ENCODE measurements at places on chromosomes 11 and 22.

- no peak for DNase-seq
Observed at GRCh38 chr22:27670701-27671412, 130.7 kb downstream of the MN1 start.

DNA sequence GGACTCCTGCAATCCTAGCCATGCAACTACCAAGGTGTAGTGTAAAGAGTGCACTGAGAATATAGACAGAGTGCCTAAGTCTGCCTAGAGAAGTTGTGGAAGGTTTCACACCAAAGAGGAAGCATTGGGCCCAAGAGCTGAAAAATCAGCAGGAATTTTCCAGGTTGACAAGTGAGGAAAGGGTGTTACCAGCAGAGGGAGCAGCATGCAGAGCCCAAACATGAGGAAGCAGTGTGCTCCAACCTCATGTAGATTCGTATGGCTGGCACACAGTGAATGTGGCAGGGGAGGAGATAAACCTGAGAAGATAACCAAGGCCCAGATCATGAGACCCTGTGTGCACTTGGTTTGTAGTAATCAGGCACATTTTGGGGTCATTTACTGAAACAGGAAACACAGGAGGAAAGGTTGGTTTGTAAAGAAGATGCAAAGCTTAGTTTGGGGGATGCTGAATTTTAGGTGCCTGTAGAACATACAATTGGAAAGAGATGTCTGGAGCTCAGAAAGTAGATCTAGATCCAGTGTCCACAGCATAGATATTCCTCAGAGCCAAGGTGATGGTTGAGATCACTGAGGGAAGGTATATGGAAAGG, 1.7 kb downstream of the HPX start:
- DNase-seq: no peak

DNA sequence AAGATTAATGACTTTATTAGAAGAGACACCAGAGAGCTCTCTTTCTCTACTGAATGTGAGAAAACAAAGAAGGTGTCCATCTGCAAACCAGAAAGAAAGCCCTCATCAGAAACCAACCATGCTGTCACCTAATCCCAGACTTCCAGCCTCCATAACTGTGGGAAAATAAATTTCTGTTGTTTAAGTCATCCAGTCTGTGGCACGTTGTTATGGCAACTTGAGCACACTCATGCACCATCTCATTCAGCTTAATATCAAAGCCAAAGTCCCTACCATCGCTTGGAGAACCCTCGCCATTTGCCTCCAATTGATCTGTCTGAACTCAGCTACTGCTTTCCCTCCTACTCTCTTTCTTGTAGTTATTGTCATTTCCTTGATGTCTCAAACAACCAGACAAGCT, 766.1 kb upstream of the ARHGAP42 start:
- no peak for DNase-seq

DNA sequence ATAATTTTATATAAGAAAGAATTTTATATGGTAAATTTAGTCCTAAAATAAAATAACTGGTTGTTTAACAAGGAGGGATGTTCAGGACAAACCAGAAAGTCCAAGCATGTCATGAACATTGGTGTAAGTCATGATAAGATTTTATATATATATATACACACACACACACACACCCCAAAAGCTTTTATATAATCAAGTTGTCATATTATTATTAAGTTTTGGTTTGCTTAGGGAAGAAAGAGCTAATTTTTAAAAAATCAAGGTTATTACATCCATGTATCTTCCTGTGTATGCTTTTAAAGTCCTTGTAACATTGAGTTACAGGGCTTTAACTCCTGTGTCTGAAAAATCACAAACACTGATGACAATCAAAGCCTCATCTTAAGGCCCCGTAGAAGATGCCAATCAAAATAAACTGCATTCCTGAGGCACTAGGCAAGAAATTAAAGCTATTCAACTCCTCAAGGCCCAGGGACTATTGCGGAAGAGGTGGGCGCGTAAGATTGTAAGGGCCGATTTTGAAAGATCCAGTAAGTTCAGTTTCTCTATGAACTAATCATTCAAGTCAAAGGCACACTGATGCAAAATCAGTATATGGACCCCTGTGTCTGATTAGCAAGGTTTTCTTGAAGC, 16.8 kb downstream of the APOL6 start:
- no peak for DNase-seq

DNA sequence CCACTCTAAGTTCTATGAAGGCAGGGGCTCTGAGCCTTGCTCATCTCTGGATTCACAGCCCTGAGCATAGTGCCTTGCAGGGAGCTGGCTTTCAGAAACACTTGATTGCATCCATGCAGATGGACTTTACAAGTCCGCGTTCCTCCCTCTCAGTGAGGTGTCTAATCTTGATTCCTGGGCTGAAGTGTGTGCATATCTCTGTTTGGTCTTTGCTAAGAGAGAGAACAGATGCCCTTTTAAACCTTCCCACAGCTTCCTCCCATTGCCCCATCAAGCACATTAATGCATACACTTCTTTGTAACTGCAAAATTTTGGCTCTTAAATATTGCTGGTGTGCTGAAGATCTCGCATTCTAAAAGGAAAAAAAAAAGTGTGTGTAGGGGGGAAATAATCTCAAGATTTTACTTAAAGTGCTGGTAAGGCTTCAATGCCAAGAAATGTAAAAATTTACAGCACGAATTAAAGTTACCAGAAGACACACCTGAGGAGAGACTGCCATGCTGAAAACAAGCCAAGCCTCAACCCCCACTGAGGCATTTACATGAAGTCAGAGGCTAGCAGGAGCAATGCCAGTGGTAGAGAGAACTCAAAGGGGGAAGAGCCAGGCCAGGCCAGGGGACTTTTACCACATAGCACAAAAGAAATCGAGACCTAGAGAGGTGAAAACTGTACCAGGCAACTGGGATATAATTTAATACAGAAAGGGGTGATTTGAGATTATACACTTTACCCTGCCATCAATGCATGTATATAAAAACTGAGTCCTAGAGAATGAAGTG, 492.1 kb downstream of the SOX6 start:
- no peak for DNase-seq

GRCh38 chr11:46006418-46007070, 84.1 kb downstream of the LARGE2 start:
- no peak for DNase-seq

- no peak for DNase-seq
Observed at GRCh38 chr22:23796461-23796860, 9.7 kb downstream of the SMARCB1 start.

- peak; percentile 2 for DNase-seq
Observed at GRCh38 chr11:75174781-75175370, 24.0 kb downstream of the SLCO2B1 start.

GRCh38 chr22:30254314-30254713, 7.8 kb upstream of the LIF start:
- DNase-seq: no peak

DNA sequence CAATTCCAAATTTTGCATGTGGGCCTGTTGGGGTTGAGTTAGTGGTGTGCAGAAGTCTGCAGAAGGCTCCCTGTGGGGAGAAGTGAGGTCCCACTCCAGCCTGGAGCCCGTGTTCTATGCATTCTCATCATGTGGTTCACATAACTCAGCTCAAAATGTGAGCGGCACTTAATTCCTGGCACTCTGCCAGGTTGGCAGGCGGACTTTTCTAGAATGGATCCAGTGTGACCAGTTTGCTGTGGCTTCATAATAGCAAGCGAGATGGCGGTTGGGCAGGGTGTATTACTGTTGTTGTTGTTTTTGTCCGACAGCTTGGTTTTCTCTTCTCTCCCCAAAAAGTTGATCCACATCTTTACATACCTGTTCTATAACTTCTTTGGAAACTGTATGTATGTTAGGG, 146.8 kb upstream of the TTC12 start:
- DNase-seq: no peak

DNA sequence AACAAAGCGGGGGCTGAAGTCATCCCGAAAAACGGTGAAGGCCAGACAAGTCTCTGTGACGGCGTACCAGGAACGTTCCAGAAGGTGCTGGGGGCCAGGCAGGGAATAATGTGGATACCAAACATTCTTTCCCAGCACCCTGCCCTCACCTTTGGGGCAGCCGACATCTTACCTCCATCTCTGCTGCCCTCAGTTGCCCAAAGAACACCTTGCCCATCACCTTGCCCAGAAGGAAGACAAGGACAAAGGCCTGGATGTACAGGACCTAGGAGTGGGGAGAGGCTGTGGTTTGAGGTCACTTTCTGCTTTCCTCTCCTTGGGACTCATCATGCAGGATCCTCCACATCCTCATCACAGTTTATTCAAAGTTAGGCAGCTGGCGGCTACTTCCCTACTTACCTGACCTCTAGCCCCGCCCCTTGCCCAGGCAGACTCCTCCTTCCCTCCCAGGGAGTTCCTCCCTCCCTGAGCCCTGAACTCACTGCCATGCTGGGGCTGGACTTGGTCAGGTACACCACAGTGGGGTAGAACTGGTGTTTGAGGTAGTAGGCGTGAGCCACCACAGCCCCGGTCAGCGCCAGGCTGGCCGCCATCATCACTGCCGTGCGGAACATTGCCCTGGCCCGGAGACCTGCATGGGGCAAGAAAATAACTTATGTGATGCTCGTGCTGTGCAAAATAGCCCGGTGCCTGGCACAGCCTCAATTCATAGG, 1.2 kb downstream of the SYVN1 start:
- no peak for DNase-seq

- DNase-seq: no peak
Observed at GRCh38 chr11:69229511-69229910, 64.4 kb upstream of the MYEOV start.

GRCh38 chr11:17514476-17514875, 29.7 kb downstream of the USH1C start:
- DNase-seq: no peak

DNA sequence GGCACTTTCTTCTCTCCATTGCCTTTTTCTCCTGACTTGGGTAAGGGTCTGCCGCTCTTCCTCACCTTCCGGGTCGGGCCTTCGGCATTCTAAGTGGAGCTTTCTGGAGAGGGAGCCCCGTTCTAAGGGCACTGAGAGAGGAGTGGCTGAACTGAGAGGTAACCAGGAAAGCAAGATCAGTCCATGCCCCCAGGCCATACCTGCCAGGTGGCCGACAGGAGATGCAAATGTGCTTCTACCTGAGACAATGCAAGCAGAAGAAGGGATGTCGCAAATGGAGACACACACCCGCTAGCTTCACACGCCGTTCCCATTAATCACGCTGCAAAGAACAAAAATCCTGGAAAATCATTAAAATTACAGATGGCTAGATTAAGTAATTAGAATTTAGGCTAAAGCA, 156.4 kb upstream of the TBCEL start:
- no peak for DNase-seq
